Activated T-helper 1 cell treated with anti-CD3 and anti-CD28 coated beads, Interleukin-12 subunit alpha, Interleukin-12 subunit beta, Interleukin-2, Interleukin-4 antibody, amounts not matched to agents 30 ng/mL and 10 ng/mL and 1 ng/mL, durations not matched to agents 14 hours and 24 hours and 36 hours (primary cell): ENCODE measurements at places on chromosomes 3 and 15.

DNA sequence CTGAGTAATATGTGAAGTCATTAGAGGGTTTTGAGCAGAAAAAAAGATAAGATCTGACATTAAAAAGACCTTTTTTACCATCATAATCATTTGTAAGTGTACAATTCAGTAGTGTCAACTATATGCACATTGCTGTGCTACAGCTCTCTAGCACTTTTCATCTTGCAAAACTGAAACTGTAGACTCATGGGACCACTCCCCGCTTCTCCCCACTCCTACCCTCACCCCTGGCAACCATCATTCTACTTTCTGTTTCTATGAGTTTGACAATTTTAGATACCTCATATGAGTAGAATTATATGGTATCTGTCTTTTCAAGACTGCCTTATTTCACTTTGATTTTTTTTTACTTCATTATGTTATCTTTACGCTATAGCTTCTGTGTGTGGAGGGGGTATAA, 112.8 kb downstream of the NSUN3 start:
- peaks cover 2% of the 10 kb centered on the region for H3K27me3 ChIP-seq
- H3K36me3 ChIP-seq: no peaks in the 10 kb centered on the region
- H3K4me3 ChIP-seq: no peak overlapping the region
- H3K27ac ChIP-seq: no peak overlapping the region
- no peaks in the 10 kb centered on the region for H3K4me1 ChIP-seq

DNA sequence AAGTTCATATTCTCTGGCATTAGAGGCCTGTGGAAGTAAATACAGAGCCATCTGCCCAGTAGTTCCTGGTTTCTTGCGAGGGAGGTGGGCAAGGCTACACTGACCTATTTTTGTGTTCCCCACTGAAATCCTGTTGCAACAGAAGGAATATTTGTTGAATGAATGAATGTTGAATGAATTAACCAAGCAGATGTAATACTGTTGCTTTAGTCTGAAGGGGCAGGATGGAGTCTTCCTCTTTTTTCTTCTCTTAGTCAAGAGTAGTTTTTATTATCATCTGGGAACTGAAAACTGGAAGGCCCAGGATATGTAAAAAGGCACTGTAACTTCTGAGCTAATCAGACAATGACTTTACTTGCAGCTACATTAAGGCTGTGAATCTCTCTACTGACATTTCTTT, 17.1 kb downstream of the BLOC1S6 start:
- H3K36me3 ChIP-seq: peaks cover 13% of the 10 kb centered on the region
- no peak overlapping the region for H3K4me3 ChIP-seq
- DNase-seq: no peak
- no peaks in the 10 kb centered on the region for H3K27me3 ChIP-seq

GRCh38 chr3:36937492-36937891, 7.4 kb downstream of the TRANK1 start:
- no peak overlapping the region for H3K4me3 ChIP-seq
- DNase-seq: no peak

- H3K4me1 ChIP-seq: no peaks in the 10 kb centered on the region
- no peak overlapping the region for H3K27ac ChIP-seq
- H3K36me3 ChIP-seq: no peaks in the 10 kb centered on the region
- no peaks in the 10 kb centered on the region for H3K27me3 ChIP-seq
These were observed 64.9 kb downstream of the CDIN1 start for GRCh38 chr15:36644191-36644896.

- no peak for DNase-seq
- no peaks in the 10 kb centered on the region for H3K36me3 ChIP-seq
- no peak overlapping the region for H3K27ac ChIP-seq
- H3K4me3 ChIP-seq: no peak overlapping the region
- H3K27me3 ChIP-seq: no peaks in the 10 kb centered on the region
These were observed 327.1 kb upstream of the TBC1D5 start for GRCh38 chr3:18069568-18069967.

GRCh38 chr3:182697345-182697919, 95.9 kb upstream of the ATP11B start:
- no peaks in the 10 kb centered on the region for H3K36me3 ChIP-seq
- H3K4me3 ChIP-seq: no peak overlapping the region
- peaks cover 23% of the 10 kb centered on the region for H3K27me3 ChIP-seq

DNA sequence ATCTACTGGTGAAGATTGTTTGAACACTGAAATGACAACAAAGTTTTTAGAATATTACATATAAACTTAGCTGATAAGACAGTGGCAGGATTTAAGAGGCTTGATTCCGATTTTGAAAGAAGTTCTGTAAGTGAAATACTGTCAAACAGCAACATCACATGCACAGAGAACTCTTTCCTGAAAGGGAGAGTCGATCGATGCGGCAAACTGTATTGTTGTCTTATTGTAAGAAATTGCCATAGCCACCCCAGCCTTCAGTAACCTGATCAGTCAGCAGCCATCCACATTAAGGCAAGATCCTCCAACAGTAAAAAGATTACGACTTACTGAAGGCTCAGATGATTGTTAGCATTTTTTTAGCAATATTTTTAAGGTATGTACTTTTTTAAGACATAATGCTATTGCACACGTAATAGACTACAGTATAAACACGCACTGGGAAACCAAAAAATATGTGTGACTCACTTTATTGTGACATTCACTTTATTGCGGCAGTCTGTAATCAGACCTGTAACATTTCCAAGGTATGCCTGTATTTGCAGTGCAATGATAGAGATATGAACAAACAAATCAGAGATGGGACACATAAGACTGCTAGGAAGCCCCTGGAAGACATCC, 225.6 kb upstream of the UBE2E1 start:
- no peaks in the 10 kb centered on the region for H3K4me1 ChIP-seq
- no peak for DNase-seq
- H3K4me3 ChIP-seq: no peak overlapping the region

- peaks cover 2% of the 10 kb centered on the region for H3K36me3 ChIP-seq
- H3K27ac ChIP-seq: no peak overlapping the region
- DNase-seq: no peak
- H3K4me1 ChIP-seq: no peaks in the 10 kb centered on the region
- H3K4me3 ChIP-seq: no peak overlapping the region
These were observed 82.8 kb upstream of the TNIK start for GRCh38 chr3:171542976-171543375.

- H3K4me1 ChIP-seq: no peaks in the 10 kb centered on the region
- DNase-seq: no peak
These were observed 86.6 kb downstream of the GAP43 start for GRCh38 chr3:115709931-115710330.

GRCh38 chr15:87145696-87146095, 1066.0 kb downstream of the AGBL1 start:
- DNase-seq: no peak
- no peaks in the 10 kb centered on the region for H3K4me1 ChIP-seq
- peaks cover 1% of the 10 kb centered on the region for H3K27me3 ChIP-seq
- no peak overlapping the region for H3K27ac ChIP-seq
- no peaks in the 10 kb centered on the region for H3K36me3 ChIP-seq

- H3K27me3 ChIP-seq: no peaks in the 10 kb centered on the region
- H3K4me1 ChIP-seq: peaks cover 18% of the 10 kb centered on the region
- H3K4me3 ChIP-seq: no peak overlapping the region
- H3K27ac ChIP-seq: no peak overlapping the region
These were observed 82.6 kb downstream of the CMSS1 start for GRCh38 chr3:99900248-99900647.

GRCh38 chr15:41401904-41402267, 410 bp downstream of the NDUFAF1 start:
- no peaks in the 10 kb centered on the region for H3K27me3 ChIP-seq
- no peak for DNase-seq
- no peaks in the 10 kb centered on the region for H3K36me3 ChIP-seq
- H3K27ac ChIP-seq: peak overlapping the region; percentile 87
- peak overlapping the region; percentile 89 for H3K4me3 ChIP-seq

DNA sequence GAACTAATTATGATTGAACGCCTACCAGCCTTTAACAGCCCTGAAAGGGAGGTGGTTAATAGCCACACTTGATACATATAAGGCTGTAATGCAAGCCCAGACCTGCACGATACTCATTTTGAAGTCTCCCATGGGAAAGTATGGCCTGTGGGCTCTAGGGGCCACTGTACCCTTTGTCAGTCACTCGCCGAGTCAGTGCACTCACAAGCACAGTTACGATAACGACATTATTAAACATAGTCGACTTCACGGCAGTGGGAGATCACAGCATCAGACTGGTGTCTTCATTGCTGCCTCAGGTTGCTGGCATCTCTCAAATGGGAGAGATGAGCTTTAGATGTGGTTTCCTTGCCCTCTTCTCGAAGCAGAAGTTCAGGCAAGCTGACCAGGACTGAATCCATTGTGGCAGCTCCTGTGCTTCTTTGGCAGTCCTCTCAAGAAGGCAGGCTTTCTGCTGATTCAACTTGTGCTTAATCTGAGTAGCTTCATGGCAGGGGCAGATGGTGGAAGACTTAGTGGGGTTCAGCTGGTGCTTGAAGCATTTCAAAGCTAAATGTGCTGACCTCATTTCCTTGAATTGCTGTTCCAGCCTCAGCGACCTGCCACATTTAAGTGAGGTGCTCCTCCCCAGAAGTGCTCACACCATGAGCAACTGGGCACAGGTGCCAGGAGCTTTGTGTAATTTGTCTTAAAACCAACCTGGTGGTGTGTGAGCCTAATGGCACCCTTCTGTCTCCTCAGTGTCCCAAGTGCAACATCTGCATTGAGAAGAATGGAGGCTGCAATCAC, 15.8 kb upstream of the P4HTM start:
- no peaks in the 10 kb centered on the region for H3K27me3 ChIP-seq
- no peak overlapping the region for H3K4me3 ChIP-seq
- H3K4me1 ChIP-seq: peaks cover 6% of the 10 kb centered on the region

GRCh38 chr3:148202386-148202785, 495.3 kb upstream of the AGTR1 start:
- no peaks in the 10 kb centered on the region for H3K27me3 ChIP-seq
- no peaks in the 10 kb centered on the region for H3K4me1 ChIP-seq
- no peaks in the 10 kb centered on the region for H3K36me3 ChIP-seq
- no peak overlapping the region for H3K27ac ChIP-seq
- no peak overlapping the region for H3K4me3 ChIP-seq

- H3K27me3 ChIP-seq: no peaks in the 10 kb centered on the region
- H3K36me3 ChIP-seq: no peaks in the 10 kb centered on the region
- no peak overlapping the region for H3K4me3 ChIP-seq
- H3K4me1 ChIP-seq: no peaks in the 10 kb centered on the region
- no peak overlapping the region for H3K27ac ChIP-seq
- no peak for DNase-seq
These were observed 132.2 kb downstream of the GREM1 start for GRCh38 chr15:32849769-32850668.

GRCh38 chr3:186496635-186497034, 47.5 kb downstream of the CRYGS start:
- no peak overlapping the region for H3K4me3 ChIP-seq
- no peaks in the 10 kb centered on the region for H3K4me1 ChIP-seq
- H3K27me3 ChIP-seq: peaks cover 8% of the 10 kb centered on the region
- H3K36me3 ChIP-seq: no peaks in the 10 kb centered on the region

- peaks cover 35% of the 10 kb centered on the region for H3K27me3 ChIP-seq
- no peak overlapping the region for H3K27ac ChIP-seq
- no peaks in the 10 kb centered on the region for H3K36me3 ChIP-seq
- peak; percentile 54 for DNase-seq
- H3K4me3 ChIP-seq: peak overlapping the region; percentile 69
- H3K4me1 ChIP-seq: peaks cover 14% of the 10 kb centered on the region
These were observed 2.8 kb downstream of the ADAMTS17 start for GRCh38 chr15:100338971-100339444.

- H3K4me1 ChIP-seq: peaks cover 10% of the 10 kb centered on the region
- H3K27ac ChIP-seq: no peak overlapping the region
- H3K4me3 ChIP-seq: no peak overlapping the region
- H3K36me3 ChIP-seq: peaks cover 2% of the 10 kb centered on the region
- peaks cover 6% of the 10 kb centered on the region for H3K27me3 ChIP-seq
- DNase-seq: no peak
These were observed 159.6 kb upstream of the GADL1 start for GRCh38 chr3:31054032-31054431.

DNA sequence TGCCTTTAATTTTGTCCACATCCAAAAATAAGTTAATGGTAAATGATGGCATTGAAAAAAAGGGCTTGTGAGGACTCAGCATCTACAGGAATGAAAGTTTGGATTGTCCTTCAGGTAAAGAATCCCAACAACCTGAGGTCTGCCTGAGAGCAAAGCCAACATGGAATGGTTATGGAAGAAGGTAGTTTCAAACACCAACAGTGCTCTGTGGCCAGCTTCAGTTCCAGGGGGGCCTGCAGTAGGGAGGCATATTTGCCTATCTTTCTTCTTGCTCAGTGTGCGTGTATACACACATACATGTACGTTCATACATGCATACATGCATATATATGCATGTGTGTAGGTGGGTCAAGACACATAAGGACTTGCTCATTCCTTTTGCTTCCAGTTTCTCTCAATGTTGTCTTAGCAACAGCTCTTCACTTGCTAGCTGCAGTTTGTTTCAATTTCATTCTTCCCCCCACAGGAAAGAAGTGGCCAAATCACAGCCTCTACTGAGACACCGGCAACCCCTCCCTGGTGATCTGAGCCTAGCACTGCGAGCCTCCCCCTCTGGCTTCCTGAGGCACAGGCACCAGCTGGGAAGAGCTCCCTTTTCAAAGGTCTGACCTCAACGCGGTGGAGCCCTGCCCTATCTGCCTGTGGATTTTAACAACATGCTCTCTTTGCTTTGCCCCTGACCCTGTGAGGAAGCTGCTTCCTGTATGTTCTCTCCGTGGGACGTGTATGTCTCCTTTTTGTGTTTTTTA, 146.2 kb downstream of the KLF13 start:
- H3K4me3 ChIP-seq: peak overlapping the region; percentile 76
- DNase-seq: peak; percentile 68
- H3K27me3 ChIP-seq: no peaks in the 10 kb centered on the region
- H3K27ac ChIP-seq: peak overlapping the region; percentile 90
- H3K4me1 ChIP-seq: peaks cover 59% of the 10 kb centered on the region
- H3K36me3 ChIP-seq: peaks cover 20% of the 10 kb centered on the region

- H3K27me3 ChIP-seq: no peaks in the 10 kb centered on the region
- H3K4me1 ChIP-seq: no peaks in the 10 kb centered on the region
- no peaks in the 10 kb centered on the region for H3K36me3 ChIP-seq
These were observed 346.2 kb downstream of the SLC9A9 start for GRCh38 chr3:143502081-143502480.

DNA sequence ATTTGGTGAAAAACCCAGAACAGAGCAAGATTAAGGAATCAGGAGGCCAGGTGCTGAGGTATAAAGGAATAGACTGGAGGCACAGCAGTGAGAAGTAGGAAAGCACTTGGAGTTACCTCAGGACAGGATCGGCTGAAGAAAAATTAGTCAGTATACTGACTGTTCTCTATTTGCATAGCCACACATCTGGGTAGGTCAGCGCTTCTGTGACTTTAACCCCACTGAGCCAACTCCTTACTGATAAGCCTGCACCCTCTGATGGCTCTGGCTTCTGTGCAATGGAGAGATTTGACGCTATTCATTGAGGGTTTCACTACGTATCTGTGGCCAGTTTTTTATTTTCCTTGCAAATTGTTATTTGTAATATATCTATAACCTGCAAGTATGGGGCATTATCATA, 22.3 kb downstream of the MECOM start:
- no peaks in the 10 kb centered on the region for H3K4me1 ChIP-seq
- H3K4me3 ChIP-seq: no peak overlapping the region
- H3K27ac ChIP-seq: no peak overlapping the region

- no peaks in the 10 kb centered on the region for H3K27me3 ChIP-seq
- H3K4me3 ChIP-seq: no peak overlapping the region
These were observed 37.0 kb downstream of the NPTN start for GRCh38 chr15:73596174-73596573.

- no peak overlapping the region for H3K4me3 ChIP-seq
- no peaks in the 10 kb centered on the region for H3K27me3 ChIP-seq
- no peak for DNase-seq
- no peak overlapping the region for H3K27ac ChIP-seq
These were observed 24.2 kb upstream of the HACD2 start for GRCh38 chr3:123609063-123609462.

- no peaks in the 10 kb centered on the region for H3K36me3 ChIP-seq
- no peak overlapping the region for H3K4me3 ChIP-seq
- H3K27ac ChIP-seq: no peak overlapping the region
- peaks cover 4% of the 10 kb centered on the region for H3K27me3 ChIP-seq
These were observed 6.2 kb downstream of the TMEM40 start for GRCh38 chr3:12752809-12753208.
